ENCODE measurements at places on chromosomes 2 and 18.
A peak's percentile ranks its signal among the peaks of the same experiment; 100 is the strongest.

DNA sequence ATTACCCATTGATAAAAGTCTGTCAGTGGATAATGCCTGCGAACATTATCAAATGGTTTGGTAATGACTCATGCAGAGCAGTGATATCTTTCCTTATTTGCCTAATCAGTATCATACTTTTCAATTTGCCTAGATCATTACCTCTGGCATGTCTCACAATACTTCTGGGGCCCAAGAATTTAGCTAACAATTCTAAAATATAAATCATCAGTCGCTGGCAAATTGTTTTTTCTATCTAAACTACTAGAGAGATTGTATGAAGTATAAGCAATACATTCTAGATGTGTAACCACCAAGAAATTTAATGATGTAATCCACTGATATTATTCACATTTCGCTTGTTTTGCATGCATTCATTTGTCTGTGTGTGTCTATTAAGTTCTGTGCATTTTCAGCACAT is 191.2 kb upstream of the CDH19 start:
- DNase-seq, result no peak

- peak; percentile 32 for DNase-seq
These were observed 491.0 kb downstream of the CDH2 start for GRCh38 chr18:27685807-27686412.

GRCh38 chr2:100640431-100641124 is 77.8 kb downstream of the PDCL3 start:
- no peak for DNase-seq

DNA sequence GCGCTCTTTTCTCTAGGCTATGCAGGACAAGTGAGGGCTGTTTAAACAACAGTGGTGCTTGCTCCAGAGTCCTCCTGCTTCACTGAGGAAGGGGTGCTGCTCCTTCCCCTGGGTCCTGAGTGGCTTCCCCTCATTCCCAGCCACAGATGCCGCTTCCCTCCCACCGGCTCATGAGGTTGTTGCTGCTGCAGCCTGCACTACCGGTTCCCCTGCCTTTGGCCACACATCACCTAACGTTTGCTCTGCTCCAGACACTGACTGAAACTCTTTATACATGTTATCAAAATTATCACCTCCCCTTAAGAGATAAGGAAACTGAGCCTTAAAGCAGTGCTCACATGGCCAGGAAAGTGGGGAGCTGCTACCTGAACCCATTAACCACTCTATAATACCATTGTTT is 130.8 kb upstream of the LGALSL start:
- DNase-seq, result no peak

- no peak for DNase-seq
These were observed 17.8 kb upstream of the TCF4 start for GRCh38 chr18:55605733-55606338.

- DNase-seq, result no peak
These were observed 368.3 kb upstream of the SALL3 start for GRCh38 chr18:78611201-78611800.

GRCh38 chr2:27823135-27823534 is 51.6 kb downstream of the MRPL33 start:
- no peak for DNase-seq

DNA sequence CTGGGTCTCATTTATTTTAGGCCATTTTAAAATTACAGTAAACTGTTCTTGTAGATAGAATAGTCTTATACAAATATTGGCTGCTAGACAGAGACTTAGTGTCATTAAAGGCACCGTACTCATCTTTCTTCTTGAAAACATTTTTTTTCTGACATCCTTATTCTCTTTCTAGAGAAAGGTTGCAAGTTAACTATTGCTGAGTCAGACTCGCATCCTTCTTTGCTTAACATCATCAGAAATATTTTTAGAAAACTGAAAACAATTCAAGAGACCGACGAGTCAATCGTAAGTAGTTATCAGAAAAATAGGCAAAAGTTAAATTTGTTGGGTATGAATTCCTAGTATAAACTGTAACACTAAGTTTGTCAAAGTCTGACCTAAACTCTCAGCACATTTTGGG is 72.2 kb downstream of the HNMT start:
- no peak for DNase-seq

GRCh38 chr18:67599277-67599676 is 82.8 kb upstream of the DSEL start:
- no peak for DNase-seq

- DNase-seq, result no peak
These were observed 11.3 kb downstream of the TMEM247 start for GRCh38 chr2:46490521-46491141.

- DNase-seq, result no peak
These were observed 418.2 kb upstream of the HNRNPA3 start for GRCh38 chr2:176794392-176794791.

GRCh38 chr2:86214503-86214832 is 15.2 kb downstream of the MRPL35 start:
- no peak for DNase-seq

- DNase-seq, result no peak
These were observed 7.7 kb upstream of the POU3F3 start for GRCh38 chr2:104845946-104846785.

DNA sequence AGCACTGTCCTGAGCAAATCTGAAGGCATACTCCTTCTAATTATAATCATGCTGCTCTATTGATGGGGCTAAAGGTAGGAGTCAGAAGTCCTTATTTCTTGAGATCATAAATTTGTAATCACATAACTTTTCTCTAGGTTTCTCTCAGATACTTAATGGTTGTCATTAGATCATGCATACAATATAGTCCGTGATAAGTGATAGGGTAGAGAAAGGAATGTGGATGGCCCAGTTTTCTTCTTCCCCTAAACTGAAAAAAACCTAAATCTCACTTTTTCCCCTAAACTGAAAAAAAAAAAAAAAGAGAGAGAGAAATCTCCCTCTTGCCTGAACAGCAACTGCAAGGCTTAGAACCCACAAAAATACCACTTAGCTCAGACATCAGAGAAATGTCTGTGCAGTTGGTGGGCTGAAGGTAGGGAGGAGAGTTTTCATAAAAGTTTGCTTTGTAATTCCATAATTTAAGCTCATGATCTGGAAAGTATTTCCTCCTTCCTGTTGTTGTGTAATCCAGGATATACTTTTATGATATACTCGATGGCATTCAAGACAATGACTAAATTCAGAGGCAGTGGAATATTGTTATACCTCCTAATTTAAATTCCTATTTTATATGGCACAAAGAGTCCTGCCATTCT is 79.3 kb upstream of the ITPRID2 start:
- DNase-seq, result no peak

- no peak for DNase-seq
These were observed 62.5 kb downstream of the C1D start for GRCh38 chr2:68000170-68000825.

- no peak for DNase-seq
These were observed 90.3 kb upstream of the SNTG2 start for GRCh38 chr2:860259-860855.

DNA sequence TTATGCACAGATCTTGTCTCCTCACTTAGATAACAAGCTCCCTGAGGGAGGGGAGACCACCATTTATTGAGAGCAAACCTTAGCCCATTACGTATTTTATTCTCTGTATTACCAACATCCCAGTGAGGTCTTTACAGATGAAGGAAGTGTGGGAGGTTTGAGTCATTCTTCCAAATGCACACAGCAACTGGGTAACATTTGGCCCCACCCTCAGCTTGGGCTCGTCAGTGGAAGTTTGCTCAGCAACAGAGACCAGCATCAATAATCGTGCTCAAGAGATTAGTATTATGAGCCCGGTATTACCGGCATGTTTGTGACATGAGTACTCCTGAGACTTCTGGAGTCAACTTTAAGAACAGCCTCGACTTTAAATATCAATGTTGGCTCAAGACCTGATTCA is 168.6 kb downstream of the ETAA1 start:
- DNase-seq, result no peak

GRCh38 chr18:61841706-61842105 is 51.1 kb downstream of the RNF152 start:
- no peak for DNase-seq
